ENCODE measurements at places on chromosomes 4 and X.

DNA sequence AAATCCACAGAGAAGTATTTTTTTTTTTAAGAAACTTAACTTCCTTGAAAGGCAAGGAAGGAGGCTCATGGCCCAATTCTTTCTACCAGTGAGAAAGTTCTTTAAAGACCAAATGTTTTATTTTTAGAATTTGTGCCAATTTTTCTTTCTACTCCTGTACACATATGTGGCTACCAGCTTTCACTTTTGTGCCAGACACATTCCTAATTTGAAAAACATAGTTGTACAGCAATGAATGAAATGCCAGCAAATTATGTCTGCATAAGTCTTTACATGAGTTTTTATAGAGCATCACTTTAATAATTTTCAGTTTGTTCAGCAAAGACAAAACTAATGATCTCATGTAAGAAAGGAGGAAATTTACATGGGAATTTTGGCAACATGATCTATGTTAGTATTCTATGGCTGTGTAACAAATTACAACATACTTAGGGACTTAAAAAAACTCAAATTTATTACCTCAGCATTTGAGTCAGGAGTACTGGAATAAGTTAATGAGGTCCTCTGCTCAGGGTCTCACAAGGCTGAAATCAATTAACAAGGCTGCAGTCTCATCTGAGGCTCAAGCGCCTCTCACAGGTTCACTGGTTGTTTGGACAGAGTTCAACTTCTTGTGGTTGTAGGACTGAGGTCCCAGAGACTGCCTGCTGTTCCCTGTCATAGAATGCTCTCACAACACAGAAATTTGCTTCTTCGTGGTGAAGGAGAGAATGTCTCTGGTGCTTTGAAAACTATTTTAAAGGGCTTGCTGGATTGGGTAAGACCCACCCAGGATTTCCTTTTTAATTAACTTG, 678.2 kb upstream of the FAM241A start:
- no peak for DNase-seq

DNA sequence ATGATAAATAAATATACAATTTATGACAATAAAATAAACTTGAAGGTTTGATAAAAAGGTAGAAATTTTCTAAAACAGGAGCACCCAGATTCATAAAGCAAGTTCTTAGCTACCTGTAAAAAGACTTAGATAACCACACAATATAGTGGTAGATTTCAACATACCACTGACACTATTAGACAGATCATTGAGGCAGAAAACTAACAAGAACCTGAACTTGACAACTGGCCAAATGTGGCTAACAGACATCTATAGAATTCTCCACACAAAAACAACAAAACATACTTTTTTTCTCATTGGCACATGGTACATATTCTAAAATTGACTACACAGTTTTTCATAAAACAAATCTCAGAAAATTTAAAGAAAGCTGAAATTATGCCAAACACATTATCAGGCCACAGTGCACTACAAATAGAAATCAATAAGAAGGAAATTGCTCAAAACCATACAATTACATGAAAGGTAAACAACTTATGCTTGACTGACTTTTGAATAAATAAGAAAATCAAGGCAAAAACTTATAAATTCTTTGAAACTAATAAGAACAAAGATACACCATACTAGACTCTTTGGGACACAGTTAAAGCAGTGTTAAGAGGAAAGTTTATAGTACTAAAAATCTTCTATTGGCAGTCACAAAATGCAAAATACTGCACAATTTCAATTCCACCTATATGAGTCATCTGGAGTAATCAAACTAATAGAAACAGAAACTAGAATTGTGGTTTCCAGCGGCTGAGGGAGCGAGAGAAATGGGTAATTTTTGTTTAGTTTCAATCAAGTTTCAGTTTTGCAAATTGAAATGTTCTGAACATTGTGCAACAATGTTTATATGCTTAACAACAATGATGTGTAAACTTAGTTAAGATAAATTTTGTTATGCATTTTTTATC, 925.6 kb downstream of the SH3BGRL start:
- DNase-seq, result no peak

DNA sequence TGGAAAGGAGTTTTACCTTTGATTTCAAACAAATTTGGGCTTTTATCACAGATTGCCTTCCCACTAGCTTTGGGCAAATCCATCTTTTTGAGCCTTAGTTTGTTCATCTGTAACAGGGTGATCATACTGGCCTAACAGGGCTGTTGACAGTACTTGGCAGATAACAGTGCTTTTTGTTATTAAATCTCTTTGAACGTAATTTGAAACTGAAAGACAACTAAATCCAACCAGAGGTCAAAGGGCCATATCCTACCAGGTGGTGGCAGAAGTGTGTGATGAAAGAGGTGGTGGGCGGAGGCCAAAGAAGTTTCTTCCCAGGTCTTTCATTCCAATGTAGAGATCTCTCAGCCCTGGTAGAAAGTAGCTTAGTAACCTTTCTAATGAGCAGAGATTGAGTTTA, 35.2 kb upstream of the TADA2B start:
- no peak for DNase-seq

GRCh38 chrX:40578039-40578695, 2.6 kb upstream of the ATP6AP2 start:
- no peak for DNase-seq

- no peak for DNase-seq
Observed at GRCh38 chr4:78168029-78168428, 110.9 kb downstream of the FRAS1 start.

GRCh38 chrX:3549411-3549911, 164.0 kb downstream of the PRKX start:
- no peak for DNase-seq

DNA sequence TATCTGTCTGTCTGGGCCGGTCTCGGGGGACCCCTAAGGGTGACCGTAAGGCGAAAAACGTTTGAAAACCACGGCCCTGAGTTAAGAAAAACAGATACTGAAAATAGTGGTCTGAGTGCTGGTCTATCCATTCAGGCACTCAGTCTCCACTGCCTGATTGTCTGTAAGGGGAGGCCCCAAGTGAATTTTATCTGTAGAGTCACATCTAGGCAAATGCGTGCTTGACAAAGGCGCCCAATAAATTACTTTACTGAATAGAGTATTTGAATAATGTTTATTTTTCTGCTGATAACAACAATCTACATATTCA, 465 bp downstream of the HNRNPH2 start:
- DNase-seq, result no peak

GRCh38 chr4:79993476-79993875, 79.6 kb downstream of the ANTXR2 start:
- DNase-seq, result no peak

DNA sequence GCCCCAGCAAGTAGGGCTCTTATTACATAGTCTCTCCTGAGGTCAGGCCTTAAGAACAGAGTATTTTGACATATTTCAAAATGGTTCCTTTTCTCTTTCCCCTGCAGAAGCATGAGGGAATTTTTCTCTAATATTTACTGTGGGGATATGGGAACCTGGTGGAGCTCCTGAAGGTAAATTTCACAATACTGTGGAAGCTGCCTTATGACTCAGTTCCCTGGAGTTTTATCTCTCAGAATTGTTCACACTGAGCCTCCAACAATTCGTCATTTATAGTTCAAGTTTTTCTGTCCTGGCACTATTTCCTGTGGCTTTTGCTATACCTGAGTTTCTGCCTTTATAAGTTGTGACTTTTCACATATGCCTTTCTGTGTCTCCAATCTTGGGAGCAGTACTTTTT, 607.2 kb upstream of the NDST4 start:
- DNase-seq, result no peak

DNA sequence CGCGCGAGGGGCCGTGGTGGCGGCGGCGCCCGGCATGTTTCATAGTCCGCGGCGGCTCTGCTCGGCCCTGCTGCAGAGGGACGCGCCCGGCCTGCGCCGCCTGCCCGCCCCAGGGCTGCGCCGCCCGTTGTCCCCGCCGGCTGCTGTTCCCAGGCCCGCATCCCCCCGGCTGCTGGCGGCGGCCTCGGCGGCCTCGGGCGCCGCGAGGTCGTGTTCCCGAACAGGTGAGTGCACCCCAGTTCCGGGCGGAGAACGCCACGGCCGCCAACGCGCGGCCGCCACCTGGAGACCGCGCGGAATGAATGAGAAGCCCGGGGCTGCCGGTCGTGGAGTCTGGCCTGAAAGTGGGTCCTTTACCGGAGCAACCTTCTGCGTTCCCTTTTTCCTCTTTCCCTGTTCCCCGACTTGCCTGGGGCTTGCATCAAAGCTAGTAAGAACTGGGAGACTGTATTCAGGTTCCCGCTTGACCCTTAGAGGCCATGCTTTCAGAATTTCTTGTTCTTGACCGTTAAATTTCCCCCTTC, 429 bp downstream of the NOCT start:
- peak; percentile 22 for DNase-seq

- no peak for DNase-seq
Observed at GRCh38 chr4:176579226-176579625, 213.5 kb downstream of the VEGFC start.

DNA sequence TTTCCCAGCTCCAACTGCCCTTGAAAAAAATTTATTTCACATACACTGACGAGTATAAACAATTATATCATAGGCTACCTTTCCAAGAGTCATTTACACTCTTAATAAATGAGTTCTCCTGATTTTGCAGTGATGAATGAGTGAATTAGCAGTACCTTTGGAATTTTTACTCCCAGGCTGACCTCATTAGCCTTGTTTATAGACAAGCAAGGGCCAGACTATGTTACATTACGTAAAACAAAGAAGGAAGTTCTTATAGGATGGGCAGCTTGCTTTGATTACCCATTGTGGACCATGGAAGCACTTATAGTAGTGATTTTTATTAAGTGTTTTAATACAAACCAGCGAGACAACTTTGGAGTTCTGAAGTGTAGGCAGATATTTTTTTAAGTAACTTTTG, 112.9 kb upstream of the C1QTNF7 start:
- no peak for DNase-seq

DNA sequence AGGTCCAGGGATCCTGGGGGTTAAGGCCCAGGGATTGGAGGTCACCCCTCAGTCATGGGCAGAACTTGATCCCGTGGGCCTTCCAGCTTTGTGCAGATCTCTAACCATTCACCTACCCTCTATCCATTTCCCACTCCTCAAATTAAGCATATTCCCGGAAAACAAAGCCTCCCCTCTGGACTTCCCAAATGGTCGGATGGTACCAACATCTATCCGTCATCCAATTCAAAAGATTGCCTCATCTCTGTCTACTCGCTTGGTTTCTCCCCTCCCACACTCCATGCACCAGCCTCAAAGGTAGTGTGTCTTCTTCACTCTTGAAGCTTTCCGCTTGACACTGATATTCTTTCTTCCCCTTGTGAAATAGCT, 473 bp upstream of the BCLAF3 start:
- no peak for DNase-seq

GRCh38 chr4:124964251-124964650, 251.7 kb upstream of the ANKRD50 start:
- no peak for DNase-seq

DNA sequence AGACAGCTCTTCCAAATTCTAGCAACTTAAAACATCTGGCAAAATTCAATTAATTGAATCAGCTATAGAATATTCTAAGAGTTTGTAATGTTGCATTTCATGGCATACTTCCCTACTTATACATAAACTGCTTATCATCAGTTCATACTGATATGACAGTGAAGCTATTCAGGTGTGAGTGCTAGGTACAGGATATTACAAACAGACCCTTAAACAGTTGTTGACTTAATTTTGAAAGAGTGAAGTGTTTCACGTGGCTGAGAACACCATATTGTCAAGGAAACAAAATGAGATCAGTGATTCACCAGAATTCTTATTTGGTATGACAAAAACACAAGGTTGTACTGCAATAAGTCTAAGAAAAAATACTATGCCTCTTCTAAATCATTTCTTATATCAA, 27.4 kb downstream of the CENPU start:
- no peak for DNase-seq

GRCh38 chr4:74098427-74098994, 484 bp downstream of the CXCL2 start:
- DNase-seq, result no peak

- no peak for DNase-seq
Observed at GRCh38 chrX:105876658-105877057, 54.3 kb downstream of the NRK start.

GRCh38 chrX:135596495-135596894, 76.0 kb downstream of the INTS6L start:
- no peak for DNase-seq

DNA sequence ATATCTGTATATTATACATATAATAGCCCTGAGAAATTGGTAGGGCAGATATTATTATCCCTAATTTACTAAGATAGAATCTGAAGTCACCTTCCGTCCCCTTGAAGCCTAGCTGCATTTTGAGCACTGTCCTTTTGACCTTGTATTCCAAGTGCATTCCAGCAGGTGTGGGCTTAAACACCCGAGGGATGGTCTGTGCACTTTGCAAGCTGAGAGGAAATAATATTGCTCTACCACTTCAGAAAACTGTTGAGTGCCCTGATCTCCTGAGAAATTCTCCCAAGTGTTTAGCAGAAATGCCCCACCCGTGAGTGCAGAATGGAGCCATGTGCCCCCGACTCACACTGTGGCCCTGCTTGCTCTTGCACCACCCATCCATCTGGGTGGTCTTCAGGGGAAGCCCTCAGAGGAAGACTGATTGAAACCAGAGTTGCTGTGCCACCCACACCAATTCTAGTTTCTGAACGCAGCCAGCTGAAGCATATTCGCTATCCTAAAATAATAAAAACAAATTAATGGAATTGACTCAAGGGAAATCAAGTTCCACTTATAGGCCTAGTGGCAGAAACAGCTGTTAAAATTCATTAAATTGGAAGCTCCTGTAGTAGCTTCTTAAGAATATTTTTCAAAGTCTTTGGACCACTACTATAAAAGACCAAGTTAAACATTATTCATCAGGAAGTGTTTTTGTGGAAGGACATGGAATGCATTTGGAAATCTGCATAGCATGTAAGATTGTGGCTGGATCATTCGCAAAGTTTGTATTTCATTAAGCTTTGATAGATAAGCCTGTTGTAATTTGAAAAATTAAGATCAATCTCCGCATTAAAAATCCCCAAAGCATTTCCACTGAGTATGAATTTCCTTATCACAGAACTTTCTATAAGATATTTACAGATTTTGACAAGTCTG, 41.3 kb upstream of the PRKG2 start:
- DNase-seq, result no peak
